ENCODE measurements at places on chromosomes 1 and 21. TPM values are rescaled to one million over a fixed set of nuclear protein-coding genes. Genes with fewer than 3 reads are reported as not detected.

KCNJ9 gene
- not detected for total RNA-seq

RASAL2 gene
- 39.4 TPM for total RNA-seq

APCS gene
- not detected for total RNA-seq

DNM3 gene
- total RNA-seq, result 15.4 TPM

IGSF9 gene
- 2.2 TPM for total RNA-seq

RGS4 gene
- total RNA-seq, result 0.81 TPM

IVL gene
- total RNA-seq, result not detected

HOOK1 gene
- 18.5 TPM for total RNA-seq

NBPF20 gene
- total RNA-seq, result 2.7 TPM

CSF3R gene
- 202 TPM for total RNA-seq

TLCD4 gene
- total RNA-seq, result 13.6 TPM

KRTAP11-1 gene
- not detected for total RNA-seq

WDR64 gene
- not detected for total RNA-seq

CHD5 gene
- 0.23 TPM for total RNA-seq

SLC30A1 gene
- total RNA-seq, result 15.6 TPM

PTCH2 gene
- total RNA-seq, result 0.64 TPM

LCE1C gene
- not detected for total RNA-seq

SPRR2F gene
- not detected for total RNA-seq

GRCh38 chr1:69494221-69494620 lies 73.5 kb upstream of the LRRC7 start:
- no peak for DNase-seq
- H3K4me1 ChIP-seq, result no peaks in the 10 kb centered on the region
- no peaks in the 10 kb centered on the region for H3K36me3 ChIP-seq
- no peaks in the 10 kb centered on the region for H3K27me3 ChIP-seq

DNA sequence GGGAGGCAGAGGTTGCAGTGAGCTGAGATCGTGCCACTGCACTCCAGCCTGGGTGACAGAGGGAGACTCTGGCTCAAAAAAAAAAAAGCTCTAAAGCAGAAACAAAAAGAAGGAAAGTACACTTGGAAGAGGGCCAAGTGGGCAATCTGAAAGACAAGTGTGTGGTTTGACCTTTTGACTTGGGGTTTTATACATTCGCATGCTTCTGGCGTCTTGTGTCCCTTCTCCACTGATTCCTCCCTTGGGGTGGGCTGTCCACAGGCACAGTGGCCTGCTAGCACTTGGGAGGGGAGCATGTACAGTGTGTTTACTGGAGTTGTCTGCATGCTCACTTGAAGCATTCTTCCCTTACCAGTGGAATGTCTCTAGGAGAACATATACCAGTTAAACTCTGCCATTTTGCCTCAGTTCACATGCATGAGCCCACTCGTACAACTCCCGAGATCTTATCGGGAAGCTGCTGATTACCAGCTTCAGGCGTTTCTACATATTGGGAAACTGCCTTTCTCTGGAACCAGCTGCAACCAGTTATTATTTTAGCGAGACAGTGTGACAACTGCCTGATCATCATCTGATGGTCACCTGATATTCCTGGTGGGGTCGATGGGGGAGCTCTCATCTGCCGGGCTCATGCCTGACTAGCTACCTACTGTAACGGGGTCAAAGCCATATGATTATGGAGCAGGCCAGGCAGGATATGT lies 113.5 kb upstream of the ZNF678 start:
- no peak for DNase-seq
- H3K4me1 ChIP-seq, result no peaks in the 10 kb centered on the region
- no peak overlapping the region for H3K4me3 ChIP-seq
- H3K27ac ChIP-seq, result no peak overlapping the region
- H3K36me3 ChIP-seq, result no peaks in the 10 kb centered on the region

- H3K36me3 ChIP-seq, result no peaks in the 10 kb centered on the region
- no peak overlapping the region for H3K27ac ChIP-seq
- H3K4me1 ChIP-seq, result peaks cover 8% of the 10 kb centered on the region
- no peaks in the 10 kb centered on the region for H3K27me3 ChIP-seq
Measured at GRCh38 chr1:227006226-227006796, 66.2 kb downstream of the COQ8A start.

- no peaks in the 10 kb centered on the region for H3K36me3 ChIP-seq
- H3K27me3 ChIP-seq, result no peaks in the 10 kb centered on the region
- no peak overlapping the region for H3K27ac ChIP-seq
- H3K4me3 ChIP-seq, result no peak overlapping the region
- no peak for DNase-seq
Measured at GRCh38 chr1:34808051-34808810, 15.4 kb downstream of the GJA4 start.

DNA sequence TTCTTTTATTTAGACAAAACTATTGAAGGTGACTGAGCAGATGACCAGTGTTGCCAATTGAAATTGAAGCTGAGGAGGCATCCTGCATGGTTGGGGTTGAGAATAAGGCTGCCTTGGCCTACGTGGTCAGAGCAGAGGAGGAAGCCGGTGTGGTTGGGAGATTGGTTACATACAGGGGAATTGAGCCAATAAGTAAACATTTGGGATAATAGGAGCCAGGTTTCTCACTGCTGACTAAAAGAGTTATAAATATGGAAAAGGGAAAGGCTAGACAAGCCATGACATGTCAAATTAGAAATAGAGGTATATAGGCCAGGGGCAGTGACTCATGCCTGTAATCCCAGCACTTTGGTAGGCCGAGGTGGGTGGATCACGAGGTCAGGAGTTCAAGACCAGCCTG lies 15.8 kb downstream of the SNX7 start:
- H3K36me3 ChIP-seq, result no peaks in the 10 kb centered on the region
- no peaks in the 10 kb centered on the region for H3K27me3 ChIP-seq
- H3K4me1 ChIP-seq, result no peaks in the 10 kb centered on the region
- no peak overlapping the region for H3K27ac ChIP-seq

DNA sequence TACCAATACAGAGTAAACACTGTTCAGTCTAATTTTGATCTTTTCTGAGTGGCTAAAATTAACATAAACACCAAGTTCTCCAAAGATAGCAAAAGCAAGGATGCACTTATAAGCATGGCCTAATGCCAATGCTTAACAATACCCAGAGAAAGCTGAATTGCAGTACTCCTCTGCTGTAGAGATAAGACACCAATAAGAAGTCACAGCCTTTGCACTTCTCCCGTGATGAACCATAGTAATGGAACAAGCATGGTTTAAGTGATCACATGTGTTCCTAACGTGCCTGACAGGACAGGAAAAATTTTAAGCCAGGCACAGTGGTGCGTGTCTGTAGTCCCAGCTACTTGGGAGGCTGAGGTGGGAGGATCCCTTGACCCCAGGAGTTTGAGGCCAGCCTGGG lies 5.6 kb downstream of the PRDX1 start:
- H3K27me3 ChIP-seq, result no peaks in the 10 kb centered on the region
- peaks cover 30% of the 10 kb centered on the region for H3K4me1 ChIP-seq
- H3K4me3 ChIP-seq, result no peak overlapping the region
- H3K27ac ChIP-seq, result no peak overlapping the region

- no peak overlapping the region for H3K27ac ChIP-seq
- H3K27me3 ChIP-seq, result no peaks in the 10 kb centered on the region
- H3K4me3 ChIP-seq, result no peak overlapping the region
Measured at GRCh38 chr1:112893288-112894009, 62.5 kb downstream of the SLC16A1 start.

- H3K4me3 ChIP-seq, result no peak overlapping the region
- H3K36me3 ChIP-seq, result no peaks in the 10 kb centered on the region
- DNase-seq, result no peak
- peaks cover 16% of the 10 kb centered on the region for H3K27me3 ChIP-seq
Measured at GRCh38 chr1:19824541-19824940, 9.5 kb upstream of the RNF186 start.

DNA sequence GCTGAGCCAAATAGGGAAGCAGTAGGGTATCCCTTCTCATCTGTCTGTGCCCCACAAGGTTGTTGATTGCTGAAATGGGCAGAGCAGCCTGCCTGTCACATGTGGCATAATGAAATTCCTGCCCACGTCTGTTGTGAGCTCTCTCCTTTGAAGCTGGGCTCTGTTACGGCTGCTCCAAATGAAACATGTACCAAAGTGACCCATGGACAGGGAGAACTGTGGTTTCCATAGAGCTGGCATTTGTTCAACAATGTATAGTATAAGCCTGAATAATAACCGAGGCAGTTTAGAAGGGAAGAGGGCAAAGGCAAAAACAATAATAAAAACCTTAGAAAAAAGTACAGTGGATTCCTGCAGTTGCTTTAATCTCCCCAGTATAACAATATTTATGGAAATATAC lies 149.7 kb downstream of the LYPLAL1 start:
- H3K4me1 ChIP-seq, result no peaks in the 10 kb centered on the region
- no peak overlapping the region for H3K4me3 ChIP-seq

GRCh38 chr1:228798035-228798434 lies 62.8 kb downstream of the RHOU start:
- no peaks in the 10 kb centered on the region for H3K36me3 ChIP-seq
- no peaks in the 10 kb centered on the region for H3K27me3 ChIP-seq
- H3K4me1 ChIP-seq, result peaks cover 22% of the 10 kb centered on the region
- H3K4me3 ChIP-seq, result no peak overlapping the region
- no peak for DNase-seq

DNA sequence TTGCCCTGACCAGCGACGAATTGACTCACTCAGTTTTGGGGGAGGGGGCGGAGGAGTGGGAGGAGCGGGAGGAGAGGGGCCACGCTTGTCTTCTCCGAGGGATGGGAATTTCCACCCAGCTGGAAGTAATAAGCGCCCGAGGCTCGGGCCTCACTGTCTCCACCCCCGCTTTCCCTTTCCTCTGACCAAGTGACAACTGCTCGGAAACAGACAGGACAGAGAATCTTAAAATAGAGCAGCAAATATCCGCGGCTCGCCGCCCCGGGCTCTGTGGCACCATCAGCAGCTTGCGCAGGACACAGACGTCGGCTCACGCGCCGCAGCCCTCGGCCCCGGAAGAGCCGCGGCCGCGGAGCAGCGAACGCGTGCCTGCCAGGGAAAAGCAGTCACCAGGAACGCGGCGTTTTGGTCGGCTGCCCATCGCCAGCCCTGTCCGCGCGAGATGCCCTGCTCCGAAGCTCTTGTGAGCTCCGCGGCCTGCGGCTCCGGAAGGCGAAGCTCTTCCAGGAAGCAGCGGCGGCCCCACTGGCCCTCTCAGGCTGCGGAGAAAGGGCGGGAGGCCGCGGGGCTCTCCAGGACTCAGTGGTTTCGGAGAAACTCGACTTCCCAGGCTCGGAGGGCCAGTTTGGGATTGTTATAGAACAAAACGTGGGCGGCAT lies 10.7 kb upstream of the RGS16 start:
- peak overlapping the region; percentile 90 for H3K27ac ChIP-seq
- peaks cover 19% of the 10 kb centered on the region for H3K4me1 ChIP-seq
- H3K27me3 ChIP-seq, result no peaks in the 10 kb centered on the region
- DNase-seq, result peak; percentile 89
- no peaks in the 10 kb centered on the region for H3K36me3 ChIP-seq

GRCh38 chr1:100398648-100399047 lies 46.3 kb downstream of the CDC14A start:
- no peak overlapping the region for H3K27ac ChIP-seq
- peaks cover 15% of the 10 kb centered on the region for H3K4me1 ChIP-seq
- no peaks in the 10 kb centered on the region for H3K36me3 ChIP-seq
- no peak overlapping the region for H3K4me3 ChIP-seq
- no peak for DNase-seq

- H3K36me3 ChIP-seq, result no peaks in the 10 kb centered on the region
- H3K27ac ChIP-seq, result peak overlapping the region; percentile 67
- H3K4me3 ChIP-seq, result peak overlapping the region; percentile 14
- no peak for DNase-seq
- peaks cover 50% of the 10 kb centered on the region for H3K4me1 ChIP-seq
Measured at GRCh38 chr1:54335755-54336108, 70.5 kb downstream of the SSBP3 start.

- no peaks in the 10 kb centered on the region for H3K4me1 ChIP-seq
- peak; percentile 54 for DNase-seq
- no peak overlapping the region for H3K4me3 ChIP-seq
- H3K27me3 ChIP-seq, result peaks cover 68% of the 10 kb centered on the region
Measured at GRCh38 chr1:3064901-3065300, 4.1 kb upstream of the PRDM16 start.

DNA sequence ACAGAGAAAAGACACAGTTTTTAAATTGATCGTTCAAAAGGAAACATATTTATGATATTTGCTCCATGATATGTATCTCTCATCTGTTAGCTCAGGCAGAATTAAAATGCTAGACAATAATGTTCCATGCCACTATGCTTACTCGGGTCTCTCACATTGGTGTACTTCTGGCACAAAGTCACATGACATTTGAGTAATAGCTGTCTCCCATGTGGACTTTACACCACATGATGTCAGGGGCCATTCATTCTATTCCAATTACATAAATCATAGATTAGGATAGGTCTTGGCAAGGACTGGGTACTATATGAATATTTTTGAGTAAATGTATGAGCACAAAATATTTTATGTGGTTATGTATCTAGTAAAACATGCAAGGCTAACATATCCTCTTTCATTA lies 648.4 kb downstream of the PLA2G4A start:
- no peak overlapping the region for H3K27ac ChIP-seq
- DNase-seq, result no peak
- no peak overlapping the region for H3K4me3 ChIP-seq
- H3K27me3 ChIP-seq, result no peaks in the 10 kb centered on the region

- H3K27ac ChIP-seq, result no peak overlapping the region
- peaks cover 48% of the 10 kb centered on the region for H3K36me3 ChIP-seq
- H3K27me3 ChIP-seq, result no peaks in the 10 kb centered on the region
- DNase-seq, result no peak
- H3K4me3 ChIP-seq, result no peak overlapping the region
- peaks cover 18% of the 10 kb centered on the region for H3K4me1 ChIP-seq
Measured at GRCh38 chr1:54397980-54398379, 8.2 kb downstream of the SSBP3 start.

DNA sequence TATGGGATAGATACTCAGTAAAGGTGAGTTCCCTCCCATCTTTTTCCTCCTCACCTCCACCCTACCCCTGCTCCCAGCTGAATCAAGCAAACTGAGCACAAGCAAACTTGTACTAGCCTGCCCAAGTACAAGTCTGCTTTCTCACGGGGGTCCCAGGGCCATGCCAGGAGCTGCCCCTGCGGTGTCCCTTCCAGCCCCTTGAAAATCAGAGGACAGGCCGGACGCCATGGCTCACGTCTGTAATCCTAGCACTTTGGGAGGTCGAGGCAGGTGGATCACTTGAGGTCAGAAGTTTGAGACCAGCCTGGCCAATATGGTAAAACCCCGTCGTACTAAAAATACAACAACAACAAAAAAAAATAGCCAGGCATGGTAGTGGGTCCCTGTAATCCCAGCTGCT lies 17.5 kb upstream of the IFFO2 start:
- no peaks in the 10 kb centered on the region for H3K36me3 ChIP-seq
- H3K27me3 ChIP-seq, result no peaks in the 10 kb centered on the region
- no peak overlapping the region for H3K4me3 ChIP-seq
- no peak overlapping the region for H3K27ac ChIP-seq

GRCh38 chr1:228744356-228744755 lies 9.1 kb downstream of the RHOU start:
- no peaks in the 10 kb centered on the region for H3K27me3 ChIP-seq
- DNase-seq, result no peak
- no peak overlapping the region for H3K27ac ChIP-seq
- H3K4me3 ChIP-seq, result no peak overlapping the region
- H3K4me1 ChIP-seq, result peaks cover 11% of the 10 kb centered on the region

GRCh38 chr1:164746632-164747031 lies 187.6 kb downstream of the PBX1 start:
- H3K4me1 ChIP-seq, result peaks cover 28% of the 10 kb centered on the region
- H3K27ac ChIP-seq, result no peak overlapping the region
- no peaks in the 10 kb centered on the region for H3K36me3 ChIP-seq
- DNase-seq, result no peak

- H3K27me3 ChIP-seq, result no peaks in the 10 kb centered on the region
- no peak overlapping the region for H3K4me3 ChIP-seq
- H3K27ac ChIP-seq, result no peak overlapping the region
- H3K4me1 ChIP-seq, result no peaks in the 10 kb centered on the region
- no peak for DNase-seq
Measured at GRCh38 chr1:5972198-5972520, 20.1 kb downstream of the NPHP4 start.

All from upper lobe of right lung (tissue), 1 donor.